A549 (cell line): ENCODE measurements at places on chromosomes 1 and 21.
A peak's percentile ranks its signal among the peaks of the same experiment; 100 is the strongest.

DNA sequence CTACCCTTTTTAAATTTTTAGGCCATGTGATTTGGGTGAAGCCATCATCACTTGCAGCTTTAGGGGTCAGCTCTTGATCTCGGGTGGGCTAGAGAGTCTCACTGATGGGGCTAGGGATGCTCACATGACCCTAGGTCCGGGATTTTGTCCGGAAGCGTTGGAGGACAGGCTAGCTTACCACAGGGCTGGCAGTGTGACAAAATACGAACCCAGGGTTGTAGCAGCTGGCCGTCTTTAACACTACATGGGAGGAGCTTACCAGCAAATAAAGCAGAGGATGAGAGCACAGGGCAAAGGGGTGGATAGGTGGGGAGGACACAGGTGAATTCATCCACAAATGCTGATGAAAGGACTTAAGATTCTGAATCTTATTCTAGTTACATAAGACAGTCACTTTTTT, 21.9 kb downstream of the GPR161 start:
- no peak for DNase-seq

GRCh38 chr1:158199849-158200248, 19.2 kb downstream of the CD1D start:
- no peak for DNase-seq

GRCh38 chr21:35791541-35792325, 268.6 kb downstream of the SETD4 start:
- DNase-seq = no peak

DNA sequence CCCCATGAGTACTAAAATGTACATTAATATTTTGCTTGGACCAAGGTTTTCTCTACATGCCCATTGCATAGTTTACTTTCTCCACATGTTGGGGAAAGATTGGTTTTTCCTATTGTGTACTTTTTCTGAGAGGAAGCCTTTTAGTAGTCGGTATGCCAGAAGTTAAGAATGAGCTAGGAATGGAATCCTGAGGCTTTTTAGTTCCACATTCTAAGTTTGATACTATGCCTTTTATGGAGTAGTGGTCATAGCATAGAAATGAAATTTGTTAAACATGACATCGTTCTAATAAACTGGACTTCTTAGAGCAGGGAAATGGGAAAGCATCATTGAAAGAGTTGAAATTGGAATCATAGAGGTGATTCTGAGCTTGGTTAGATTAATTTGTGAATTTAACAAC, 64.3 kb downstream of the BCL9 start:
- no peak for DNase-seq

DNA sequence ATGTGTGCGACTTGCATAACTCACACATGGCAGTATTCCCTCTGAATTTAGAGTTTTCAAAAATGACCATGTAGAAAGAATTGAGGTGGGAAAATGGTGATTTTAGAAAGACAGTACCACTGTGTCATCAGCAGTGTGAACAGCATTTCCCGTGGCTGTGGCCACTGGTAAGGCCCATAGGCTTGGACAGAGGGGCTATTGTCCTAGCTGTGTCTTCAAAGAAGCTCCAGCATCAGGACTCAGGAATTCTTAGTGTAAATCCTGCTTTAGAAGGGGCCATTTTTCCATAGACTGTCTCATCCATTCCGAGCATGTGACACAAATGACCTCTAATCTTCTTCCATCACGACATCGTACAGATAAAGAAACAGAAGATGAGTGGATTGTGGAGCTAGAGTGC, 119.3 kb upstream of the BACE2 start:
- no peak for DNase-seq

DNA sequence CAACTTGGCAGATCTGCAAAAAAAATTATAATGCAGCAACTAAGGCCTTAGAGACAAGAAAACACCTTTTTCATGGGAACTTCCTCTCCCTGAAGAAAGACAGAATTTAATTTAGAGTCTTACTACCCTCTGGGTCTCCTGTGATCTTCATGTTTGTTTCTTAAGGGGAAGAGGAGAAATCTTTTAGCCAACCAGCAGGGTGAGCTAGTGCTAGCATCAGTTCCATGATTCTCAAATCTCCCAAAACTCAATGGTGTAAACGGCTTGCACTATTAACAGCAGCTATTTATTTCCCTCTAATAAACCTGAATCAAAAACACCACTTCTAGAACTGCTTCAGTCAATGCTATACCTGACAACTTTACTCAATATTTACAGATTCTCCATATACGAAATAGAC, 3.8 kb downstream of the ZNF644 start:
- DNase-seq = peak; percentile 28

- no peak for DNase-seq
Measured at GRCh38 chr1:46800742-46801141, 1.9 kb downstream of the CYP4B1 start.

GRCh38 chr1:14027099-14027498, 327.1 kb downstream of the PRDM2 start:
- DNase-seq = no peak

GRCh38 chr1:163875927-163876320, 554.2 kb downstream of the NUF2 start:
- no peak for DNase-seq

- DNase-seq = no peak
Measured at GRCh38 chr1:168585191-168585590, 8.8 kb downstream of the XCL1 start.

DNA sequence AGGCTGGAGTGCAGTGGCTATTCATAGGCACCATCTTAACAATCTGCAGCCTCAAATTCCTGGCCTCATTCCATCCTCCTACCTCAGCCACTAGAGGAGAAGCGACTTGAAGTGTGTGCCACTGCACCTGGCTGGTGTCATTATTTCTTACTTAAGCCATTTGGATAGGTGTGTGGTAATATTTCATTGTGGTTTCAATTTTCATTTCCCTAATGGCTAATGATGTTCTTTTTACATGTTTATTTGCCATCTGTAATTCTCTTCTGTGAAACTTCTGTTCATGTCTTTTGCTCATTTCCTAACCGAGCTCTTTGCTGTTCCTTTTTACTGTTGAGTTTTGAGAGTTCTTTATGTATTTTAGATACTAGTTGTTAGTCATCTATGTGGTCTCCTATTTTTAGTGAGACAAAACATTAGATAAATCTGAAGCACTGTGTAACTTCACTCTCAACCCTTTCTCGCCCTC, 66.8 kb downstream of the SLC27A3 start:
- no peak for DNase-seq

GRCh38 chr1:3026581-3027391, 5.5 kb downstream of the ACTRT2 start:
- DNase-seq = no peak

DNA sequence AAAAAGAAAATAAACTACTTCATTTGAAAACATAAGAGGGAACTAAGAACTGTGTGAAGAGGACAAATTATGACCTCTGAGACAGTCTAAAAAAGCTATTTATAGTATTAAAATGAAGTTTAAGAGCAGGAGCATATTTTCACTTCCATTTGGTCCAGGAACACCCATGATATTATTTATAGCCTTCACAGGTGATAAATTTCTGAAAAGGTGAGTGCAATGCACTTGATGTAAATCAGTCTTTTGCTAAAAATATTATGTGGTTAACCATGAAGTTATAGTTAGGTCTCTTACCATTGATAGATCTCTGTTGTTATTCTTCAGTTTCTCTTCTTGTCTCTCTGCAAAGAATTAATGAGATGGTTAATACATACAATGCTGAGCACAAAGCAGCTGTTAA, 14.7 kb downstream of the TMCO1 start:
- DNase-seq = no peak

- peak; percentile 90 for DNase-seq
Measured at GRCh38 chr1:15834406-15835204, 12.9 kb upstream of the SPEN start.

DNA sequence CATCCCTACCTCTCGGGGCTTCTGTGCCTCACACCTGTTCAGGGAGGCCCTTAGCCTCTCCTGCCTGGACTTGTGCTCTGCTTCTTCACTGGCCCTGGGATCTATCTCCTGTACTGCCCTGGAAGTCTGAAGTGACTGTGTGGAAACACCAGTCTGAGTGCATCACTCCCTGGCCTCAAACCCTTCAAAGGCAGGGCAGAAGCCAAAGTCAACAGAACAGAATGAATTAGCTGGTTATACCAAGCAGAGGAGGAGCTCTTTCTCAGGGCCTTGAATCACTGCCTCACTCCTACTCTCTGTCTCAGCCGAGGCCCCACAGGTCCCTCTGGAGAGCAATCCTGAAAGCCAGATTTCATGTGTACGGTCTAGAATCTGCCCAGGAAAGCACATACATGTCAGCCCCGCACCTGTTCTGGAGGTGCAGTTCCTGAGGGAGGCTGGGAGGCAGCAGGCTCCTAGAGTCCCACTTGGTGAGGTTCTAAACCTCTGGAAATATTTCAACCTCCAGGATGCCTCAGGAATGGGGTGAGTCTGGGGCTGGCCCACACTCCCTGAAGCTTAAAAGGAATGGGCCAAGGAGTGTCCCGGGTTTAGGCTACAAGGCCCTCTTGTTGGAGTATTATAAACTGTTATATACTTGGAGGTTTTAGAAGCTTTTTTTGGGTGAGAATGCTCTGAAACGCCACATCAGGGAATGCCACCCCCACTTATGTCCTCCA, 98.3 kb downstream of the ABCA4 start:
- DNase-seq = peak; percentile 44

- no peak for DNase-seq
Measured at GRCh38 chr1:33128781-33129180, 47.8 kb downstream of the AZIN2 start.

- peak; percentile 4 for DNase-seq
Measured at GRCh38 chr1:100322436-100323211, 29.7 kb upstream of the CDC14A start.

- no peak for DNase-seq
Measured at GRCh38 chr1:85258536-85259117, 835 bp downstream of the C1orf52 start.

DNA sequence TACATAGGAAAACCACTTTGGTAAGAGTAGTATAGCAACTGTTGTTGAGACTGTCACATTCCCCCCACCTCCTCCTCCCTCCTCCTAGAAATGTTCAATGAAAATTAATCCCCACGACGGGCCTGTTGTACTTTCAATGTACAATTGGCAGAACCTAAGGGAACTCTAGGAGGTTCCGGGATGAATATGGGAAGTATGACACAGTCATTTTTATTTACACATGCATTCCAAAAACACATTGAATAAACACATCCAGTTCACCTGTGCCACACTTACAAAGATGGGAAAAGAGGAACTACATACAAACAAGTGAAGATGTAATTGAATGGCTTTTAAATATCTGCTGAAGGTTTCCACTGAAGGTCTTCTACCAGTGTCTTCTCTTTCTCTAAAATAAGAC, 144.4 kb upstream of the NBPF11 start:
- no peak for DNase-seq

DNA sequence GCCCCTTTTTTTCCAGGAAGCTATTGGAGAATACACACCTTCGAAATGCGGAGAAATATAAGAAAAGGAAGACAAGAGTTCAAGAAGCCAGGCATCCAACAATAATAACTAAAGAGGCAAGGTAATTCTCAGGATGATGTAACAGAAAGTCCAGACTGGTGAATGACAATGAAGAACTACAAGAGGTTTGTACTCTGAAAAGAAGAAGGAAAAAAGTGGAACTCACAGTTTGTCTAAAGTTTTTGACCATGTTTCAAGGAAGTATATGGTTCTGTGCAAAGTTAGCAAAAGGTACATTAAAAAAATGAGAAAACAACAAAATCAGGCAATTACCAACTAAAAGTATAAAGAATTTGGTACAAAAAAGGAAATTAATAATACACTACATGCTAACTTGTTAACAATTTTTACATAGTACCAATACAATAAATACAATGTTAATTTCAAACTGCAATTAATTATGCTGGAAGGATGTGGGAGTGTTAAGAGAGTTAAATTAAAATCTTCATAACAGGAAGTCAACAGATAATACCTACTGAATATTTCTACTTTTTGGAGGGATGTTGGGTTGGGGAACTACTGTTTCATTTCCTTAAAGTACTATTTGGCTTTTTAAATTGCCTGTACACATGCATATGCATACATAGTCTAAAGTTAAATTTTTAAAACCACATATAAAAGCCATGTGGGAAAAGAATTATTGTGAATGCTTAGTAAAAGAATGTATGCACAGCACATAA, 12.9 kb upstream of the CD55 start:
- DNase-seq = no peak

DNA sequence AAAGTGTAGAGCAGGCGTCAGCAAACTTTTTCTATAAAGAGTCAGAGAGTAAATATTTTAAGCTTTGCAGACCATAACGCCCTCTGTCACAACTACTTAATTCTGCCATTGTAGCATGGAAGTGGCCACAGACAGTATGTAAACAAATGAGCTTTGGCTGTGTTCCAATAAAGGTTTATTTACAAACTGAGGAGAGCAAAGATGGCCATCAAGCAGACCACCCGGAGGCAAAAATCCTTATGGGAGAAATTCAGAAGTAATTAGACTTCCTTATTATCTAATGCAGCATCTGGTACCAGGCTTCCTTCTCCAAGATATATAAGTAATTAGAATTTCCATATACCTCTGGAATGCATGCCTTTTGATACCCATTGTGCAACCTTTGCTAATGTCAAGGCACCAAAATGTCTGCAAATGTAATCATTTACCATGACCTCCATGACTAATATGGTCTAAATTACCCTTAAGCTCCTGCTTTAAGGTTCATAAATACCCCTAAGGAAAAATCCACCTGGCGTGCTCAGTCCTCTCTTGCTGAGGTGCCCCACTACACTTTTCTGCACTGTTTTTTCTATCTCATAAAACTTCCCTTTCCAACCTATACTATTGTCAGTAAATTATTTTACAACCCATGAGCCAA, 377.8 kb downstream of the MATN1 start:
- no peak for DNase-seq

DNA sequence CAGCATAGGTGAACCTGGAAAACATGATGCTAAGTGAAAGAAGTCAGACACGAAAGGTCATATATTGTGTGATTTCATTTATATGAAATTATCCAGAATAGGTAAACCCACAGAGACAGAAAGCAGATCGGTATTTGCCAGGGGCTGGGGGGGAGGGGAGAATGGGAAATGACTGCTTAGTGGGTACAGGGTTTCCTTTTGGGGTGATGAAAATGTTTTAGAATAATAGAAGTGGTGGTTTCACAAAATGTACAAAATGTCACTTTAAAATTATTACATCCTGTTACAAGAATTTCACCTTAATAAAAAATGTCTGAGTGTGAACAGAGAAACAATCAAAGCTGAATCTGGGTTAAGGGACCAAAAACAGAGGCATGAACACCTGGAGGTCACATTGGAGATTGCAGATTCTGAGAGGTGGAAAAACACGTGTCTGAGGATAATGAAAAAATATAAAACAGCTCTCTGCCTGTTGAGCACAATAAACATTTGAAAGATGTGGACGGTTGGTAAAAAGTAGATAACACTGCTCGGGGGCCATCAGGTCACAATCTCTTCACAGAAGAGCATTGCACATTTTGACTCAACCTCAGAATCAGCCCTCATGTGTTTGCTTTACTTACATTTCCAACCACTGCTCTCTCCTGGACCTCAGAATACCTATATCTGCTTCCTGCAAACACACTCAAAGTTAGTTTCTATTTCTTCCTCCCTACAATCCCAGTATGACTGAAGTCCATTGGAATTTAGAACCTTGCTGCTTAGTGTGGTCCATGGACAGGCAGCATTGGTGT, 3.2 kb downstream of the SLAMF6 start:
- peak; percentile 23 for DNase-seq

- no peak for DNase-seq
Measured at GRCh38 chr1:15579683-15580047, 5.2 kb downstream of the AGMAT start.
